ENCODE measurements at places on chromosomes 6 and 20.

DNA sequence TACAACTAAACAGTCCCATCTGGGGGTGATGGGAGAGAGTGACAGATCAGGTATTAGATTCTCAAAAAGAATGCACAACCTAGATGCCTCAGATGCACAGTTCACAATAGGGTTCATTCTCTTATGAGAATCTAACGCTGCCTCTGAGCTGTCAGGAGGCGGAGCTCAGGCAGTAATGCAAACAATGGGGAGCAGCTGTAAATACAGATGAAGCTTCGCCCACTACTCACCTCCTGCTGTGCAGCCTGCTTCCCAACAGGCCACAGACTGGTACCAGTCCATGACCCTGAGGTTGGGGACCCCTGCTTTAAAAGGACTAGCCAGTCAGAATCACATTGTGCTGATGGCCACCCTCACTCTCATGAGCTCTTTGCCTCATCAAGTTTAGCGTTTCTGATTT, 247.0 kb upstream of the KCNQ5 start:
- no peak for DNase-seq

DNA sequence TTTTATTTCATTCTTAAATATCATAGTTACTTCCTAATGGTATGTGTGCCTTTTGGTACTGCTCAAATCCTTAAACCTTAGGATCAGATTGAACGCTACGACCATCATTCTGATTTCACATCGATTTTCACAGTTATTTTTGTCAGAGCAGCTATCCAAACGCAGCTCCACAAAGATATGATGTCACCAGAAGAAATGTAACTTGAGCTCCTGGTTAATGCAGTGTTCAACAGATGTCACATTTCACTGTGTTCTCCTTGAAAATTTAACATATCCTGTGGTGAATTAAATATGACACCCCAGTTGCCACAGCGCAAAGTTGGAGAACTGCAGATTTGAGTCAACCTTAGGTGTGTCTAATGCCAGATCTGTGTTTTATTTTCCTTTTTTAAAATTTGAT, 81.4 kb downstream of the CTNNBL1 start:
- DNase-seq: no peak

- no peak for DNase-seq
Measured at GRCh38 chr6:26473429-26473757, 15.6 kb downstream of the BTN2A1 start.

DNA sequence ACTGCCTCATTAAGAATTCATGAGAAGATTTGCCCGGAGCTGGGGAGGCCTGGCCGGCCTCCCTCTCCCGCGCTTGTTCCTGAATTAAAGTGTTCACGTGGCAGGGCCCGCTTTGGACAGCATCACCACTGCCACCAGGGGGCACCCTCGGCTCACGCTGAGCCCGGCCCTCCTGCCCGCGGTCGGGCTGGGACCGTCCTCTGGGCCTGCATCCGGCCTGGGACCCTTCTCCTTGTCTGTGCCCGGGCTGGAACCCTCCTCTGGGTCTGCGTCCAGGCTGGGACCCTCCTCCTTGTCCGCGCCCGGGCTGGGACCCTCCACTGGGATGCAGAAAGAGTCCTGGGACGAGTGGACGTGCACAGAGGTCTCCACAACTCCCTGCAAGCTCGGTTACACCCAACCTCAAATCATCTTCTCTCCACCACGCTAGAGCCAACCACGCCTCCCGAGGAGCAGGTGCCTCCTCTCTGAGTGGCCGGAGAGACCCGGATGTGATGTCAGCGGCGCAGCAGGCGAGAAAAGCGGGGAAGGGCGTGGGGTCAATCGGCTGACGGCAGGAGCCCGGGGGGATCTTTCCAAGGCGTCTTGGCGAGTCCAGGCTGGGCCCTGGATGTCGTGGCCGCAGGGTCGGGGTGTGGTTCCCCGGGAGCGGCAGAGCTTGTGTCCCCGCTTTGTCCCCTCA, 50.9 kb upstream of the DACT2 start:
- no peak for DNase-seq

DNA sequence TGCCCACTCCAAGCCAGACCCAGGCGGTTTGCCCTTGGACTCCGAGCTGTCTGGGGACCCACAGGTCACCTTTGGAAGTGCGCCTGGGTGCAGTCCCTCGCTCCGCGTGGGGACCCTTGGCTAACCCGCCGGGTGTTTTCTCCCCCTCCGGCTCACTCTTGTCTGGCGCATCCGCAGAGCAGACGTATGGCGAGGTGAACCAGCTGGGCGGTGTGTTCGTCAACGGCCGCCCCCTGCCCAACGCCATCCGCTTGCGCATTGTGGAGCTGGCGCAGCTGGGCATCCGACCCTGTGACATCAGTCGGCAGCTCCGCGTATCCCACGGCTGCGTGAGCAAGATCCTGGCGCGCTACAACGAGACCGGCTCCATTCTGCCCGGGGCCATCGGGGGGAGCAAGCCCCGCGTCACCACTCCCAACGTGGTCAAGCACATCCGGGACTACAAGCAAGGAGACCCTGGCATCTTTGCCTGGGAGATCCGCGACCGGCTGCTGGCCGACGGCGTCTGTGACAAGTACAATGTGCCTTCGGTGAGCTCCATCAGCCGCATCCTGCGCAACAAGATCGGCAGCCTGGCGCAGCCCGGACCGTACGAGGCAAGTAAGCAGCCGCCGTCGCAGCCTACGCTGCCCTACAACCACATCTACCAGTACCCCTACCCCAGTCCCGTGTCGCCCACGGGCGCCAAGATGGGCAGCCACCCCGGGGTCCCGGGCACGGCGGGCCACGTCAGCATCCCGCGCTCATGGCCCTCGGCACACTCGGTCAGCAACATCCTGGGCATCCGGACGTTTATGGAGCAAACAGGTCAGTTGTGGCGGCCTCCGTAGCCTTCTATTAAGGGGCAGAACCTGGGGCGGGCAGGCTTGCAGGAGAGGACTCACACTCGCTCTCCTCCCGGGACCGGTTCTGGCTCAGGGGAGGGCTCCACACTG, 1.1 kb downstream of the PAX1 start:
- DNase-seq: no peak

GRCh38 chr6:54262499-54262898, 45.7 kb upstream of the TINAG start:
- DNase-seq: no peak
